ENCODE measurements at places on chromosomes 7 and 10. TPM values are rescaled to one million over a fixed set of nuclear protein-coding genes. Genes with fewer than 3 reads are reported as not detected.

- peak; percentile 52 for DNase-seq
Measured at GRCh38 chr10:104306897-104307296, 31.4 kb downstream of the ITPRIP start.

The LIPF gene
- 0.07 TPM for polyA plus RNA-seq

GRCh38 chr10:128868481-128868880 is 598.6 kb upstream of the MGMT start:
- DNase-seq = no peak

GRCh38 chr7:143518941-143519340 is 41.3 kb downstream of the TAS2R41 start:
- no peak for DNase-seq

- no peak for DNase-seq
Measured at GRCh38 chr7:131108212-131108940, 219.3 kb upstream of the MKLN1 start.
